ENCODE measurements at places on chromosomes 16 and 17.

- H3K27ac ChIP-seq = no peak overlapping the region
- peaks cover 19% of the 10 kb centered on the region for H3K36me3 ChIP-seq
- peak overlapping the region; percentile 75 for H3K4me3 ChIP-seq
- peaks cover 12% of the 10 kb centered on the region for H3K4me1 ChIP-seq
- peaks cover 36% of the 10 kb centered on the region for H3K27me3 ChIP-seq
These were observed 143.1 kb upstream of the KCNJ18 start for GRCh38 chr17:21549107-21549687.

DNA sequence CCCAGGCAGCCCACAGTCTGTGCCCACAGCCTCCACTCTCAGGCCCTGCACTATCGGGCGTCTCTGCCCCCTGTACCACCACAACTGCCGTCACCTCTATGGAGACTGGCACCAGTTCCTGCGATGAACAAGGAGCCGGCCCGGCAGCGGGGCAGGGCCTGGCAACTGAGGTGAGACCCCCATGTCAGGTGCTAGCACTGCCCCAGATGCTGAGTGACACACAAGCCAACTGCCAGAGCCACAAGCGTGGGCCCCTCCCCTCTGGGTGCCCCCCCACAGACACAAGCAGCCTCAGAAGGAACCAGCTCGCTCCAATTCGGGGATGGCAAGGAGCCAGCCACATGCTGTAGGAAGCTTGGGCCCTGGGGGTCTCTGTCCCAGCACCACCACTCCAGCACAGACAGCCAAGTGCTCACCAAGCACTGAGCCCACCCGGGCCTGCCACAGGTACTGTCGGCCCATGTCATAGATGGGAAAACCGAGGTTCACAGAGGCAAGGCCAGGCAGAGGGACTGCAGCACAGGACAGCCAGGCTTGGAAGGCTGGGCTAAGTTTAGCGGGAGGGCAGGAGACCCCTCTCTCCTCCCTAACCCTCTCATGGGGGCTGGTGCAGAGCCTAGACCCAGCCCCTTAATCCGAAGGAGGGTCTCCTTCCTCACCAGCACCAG is 1.5 kb upstream of the PVALEF start:
- DNase-seq = no peak
- no peaks in the 10 kb centered on the region for H3K4me1 ChIP-seq
- no peak overlapping the region for H3K4me3 ChIP-seq
- no peak overlapping the region for H3K27ac ChIP-seq

DNA sequence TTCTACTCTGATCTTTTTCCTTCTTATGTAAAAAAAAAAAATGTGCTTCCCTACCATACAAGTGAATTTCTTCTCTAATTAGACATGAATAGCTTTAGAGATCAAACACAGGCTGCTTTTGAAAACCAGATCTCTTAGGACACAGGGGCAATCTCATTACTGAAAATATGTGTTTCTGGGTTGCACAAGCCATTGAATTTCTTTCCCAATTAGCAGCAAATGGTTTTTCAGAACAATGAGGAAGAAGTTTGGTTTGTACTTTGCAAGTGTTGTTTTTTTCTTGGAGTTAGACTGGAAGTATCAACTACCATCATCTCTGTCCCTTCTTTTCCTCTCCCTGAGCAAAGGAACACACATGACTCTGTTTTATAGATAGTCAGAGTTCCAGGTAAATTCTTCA is 5.6 kb upstream of the ANKS4B start:
- peaks cover 16% of the 10 kb centered on the region for H3K27me3 ChIP-seq
- no peaks in the 10 kb centered on the region for H3K36me3 ChIP-seq
- H3K4me1 ChIP-seq = peaks cover 8% of the 10 kb centered on the region
- no peak overlapping the region for H3K27ac ChIP-seq
- no peak for DNase-seq

GRCh38 chr17:33124871-33125551 is 133.4 kb downstream of the SPACA3 start:
- H3K4me1 ChIP-seq = no peaks in the 10 kb centered on the region
- H3K4me3 ChIP-seq = no peak overlapping the region
- no peak overlapping the region for H3K27ac ChIP-seq
- H3K36me3 ChIP-seq = no peaks in the 10 kb centered on the region

DNA sequence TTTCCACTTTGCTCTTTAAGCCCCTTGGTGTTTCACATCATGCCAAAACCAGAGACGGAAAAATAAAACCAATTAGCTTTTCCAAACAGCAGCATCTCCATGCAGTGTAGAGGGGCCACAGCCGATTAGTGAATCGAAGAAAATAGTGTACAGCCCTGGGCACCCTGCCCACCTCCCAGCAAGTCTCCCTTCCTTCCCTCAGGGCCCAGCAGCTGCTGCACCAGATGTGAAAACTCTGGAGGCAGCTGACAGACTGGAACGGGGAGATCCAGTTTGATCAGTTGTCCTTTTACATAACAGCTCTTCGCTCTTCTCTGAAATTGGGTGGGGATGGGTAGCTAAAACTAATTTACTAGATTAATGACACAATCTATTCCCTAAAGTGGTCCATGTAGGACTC is 19.3 kb downstream of the TMEM11 start:
- H3K4me1 ChIP-seq = peaks cover 10% of the 10 kb centered on the region
- no peak overlapping the region for H3K27ac ChIP-seq
- H3K27me3 ChIP-seq = no peaks in the 10 kb centered on the region
- H3K36me3 ChIP-seq = peaks cover 29% of the 10 kb centered on the region
- DNase-seq = no peak

DNA sequence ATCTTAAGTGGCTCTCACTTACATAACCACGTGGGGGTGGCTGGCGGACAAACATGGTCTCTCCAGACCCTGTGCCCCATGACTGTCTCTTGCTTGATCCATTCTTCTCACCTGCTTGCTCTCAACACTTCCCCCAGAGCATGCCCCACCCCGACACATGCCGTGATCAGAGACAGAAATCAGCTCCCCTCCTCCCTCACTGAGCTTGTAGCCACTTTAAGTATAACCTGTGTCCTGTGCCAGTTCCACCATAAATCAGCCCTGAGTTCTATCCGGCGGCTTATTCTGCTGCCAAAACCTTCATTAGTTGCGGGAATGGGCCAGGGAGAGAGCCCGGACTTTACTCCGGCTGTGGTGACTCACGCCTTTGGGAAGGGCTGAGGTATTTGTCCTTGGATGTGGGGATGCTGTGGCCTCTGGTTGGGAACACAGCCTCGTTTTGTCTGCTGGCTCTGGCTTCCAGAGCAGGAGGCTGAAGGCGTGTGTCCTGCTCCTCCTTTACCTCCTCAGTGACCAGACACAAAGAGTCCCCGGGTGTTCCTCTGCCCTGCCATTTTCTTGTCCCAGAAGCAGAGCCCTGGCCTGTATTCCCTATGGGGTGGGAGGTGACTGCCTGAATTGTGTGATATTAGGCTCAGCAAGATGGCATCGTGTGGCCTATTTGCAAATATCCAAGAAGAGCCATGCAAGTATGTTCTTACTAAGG is 21.1 kb downstream of the ANKRD40 start:
- H3K27ac ChIP-seq = peak overlapping the region; percentile 83
- H3K4me1 ChIP-seq = peaks cover 50% of the 10 kb centered on the region
- H3K4me3 ChIP-seq = peak overlapping the region; percentile 53
- H3K36me3 ChIP-seq = no peaks in the 10 kb centered on the region
- no peaks in the 10 kb centered on the region for H3K27me3 ChIP-seq

- H3K4me1 ChIP-seq = peaks cover 9% of the 10 kb centered on the region
- DNase-seq = no peak
- peak overlapping the region; percentile 85 for H3K4me3 ChIP-seq
- no peaks in the 10 kb centered on the region for H3K27me3 ChIP-seq
These were observed 46.7 kb downstream of the WNT3 start for GRCh38 chr17:46771561-46772474.

- H3K27ac ChIP-seq = no peak overlapping the region
- H3K4me3 ChIP-seq = no peak overlapping the region
- H3K4me1 ChIP-seq = peaks cover 12% of the 10 kb centered on the region
- no peaks in the 10 kb centered on the region for H3K36me3 ChIP-seq
- H3K27me3 ChIP-seq = peaks cover 19% of the 10 kb centered on the region
These were observed 16.2 kb downstream of the SOCS3 start for GRCh38 chr17:78343543-78344201.

Data from type B pancreatic cell (in vitro differentiated cells).